ENCODE measurements at places on chromosomes 6 and 20. TPM values are rescaled to one million over a fixed set of nuclear protein-coding genes. Genes with fewer than 3 reads are reported as not detected.

DNA sequence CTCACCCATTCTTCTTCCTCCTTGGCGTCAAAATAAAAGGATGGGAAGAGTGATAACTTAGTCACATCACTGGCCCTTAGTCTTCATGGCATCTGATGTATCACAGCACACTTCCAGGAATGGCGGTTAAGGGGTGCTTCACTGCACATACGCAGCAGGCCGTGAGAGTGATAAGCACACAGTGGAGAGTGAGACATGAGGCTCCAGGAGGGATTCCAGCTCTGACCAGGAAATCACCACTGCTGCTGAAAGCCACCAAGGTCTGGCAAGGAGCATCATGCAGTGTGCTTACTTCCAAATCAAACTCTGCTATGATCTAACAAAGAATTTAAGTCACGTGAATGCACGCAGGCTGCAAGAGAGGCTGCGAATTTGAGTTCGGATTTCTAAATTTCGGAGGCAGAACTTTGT lies 62.4 kb downstream of the ARID1B start:
- no peaks in the 10 kb centered on the region for H3K36me3 ChIP-seq
- no peak overlapping the region for H3K4me3 ChIP-seq
- H3K27me3 ChIP-seq = no peaks in the 10 kb centered on the region
- peaks cover 22% of the 10 kb centered on the region for H3K4me1 ChIP-seq
- peak; percentile 59 for DNase-seq

GRCh38 chr20:3283222-3283820 lies 44.3 kb upstream of the SLC4A11 start:
- no peak for DNase-seq
- no peaks in the 10 kb centered on the region for H3K4me1 ChIP-seq
- no peaks in the 10 kb centered on the region for H3K27me3 ChIP-seq
- no peaks in the 10 kb centered on the region for H3K36me3 ChIP-seq
- H3K4me3 ChIP-seq = no peak overlapping the region
- no peak overlapping the region for H3K27ac ChIP-seq

DNA sequence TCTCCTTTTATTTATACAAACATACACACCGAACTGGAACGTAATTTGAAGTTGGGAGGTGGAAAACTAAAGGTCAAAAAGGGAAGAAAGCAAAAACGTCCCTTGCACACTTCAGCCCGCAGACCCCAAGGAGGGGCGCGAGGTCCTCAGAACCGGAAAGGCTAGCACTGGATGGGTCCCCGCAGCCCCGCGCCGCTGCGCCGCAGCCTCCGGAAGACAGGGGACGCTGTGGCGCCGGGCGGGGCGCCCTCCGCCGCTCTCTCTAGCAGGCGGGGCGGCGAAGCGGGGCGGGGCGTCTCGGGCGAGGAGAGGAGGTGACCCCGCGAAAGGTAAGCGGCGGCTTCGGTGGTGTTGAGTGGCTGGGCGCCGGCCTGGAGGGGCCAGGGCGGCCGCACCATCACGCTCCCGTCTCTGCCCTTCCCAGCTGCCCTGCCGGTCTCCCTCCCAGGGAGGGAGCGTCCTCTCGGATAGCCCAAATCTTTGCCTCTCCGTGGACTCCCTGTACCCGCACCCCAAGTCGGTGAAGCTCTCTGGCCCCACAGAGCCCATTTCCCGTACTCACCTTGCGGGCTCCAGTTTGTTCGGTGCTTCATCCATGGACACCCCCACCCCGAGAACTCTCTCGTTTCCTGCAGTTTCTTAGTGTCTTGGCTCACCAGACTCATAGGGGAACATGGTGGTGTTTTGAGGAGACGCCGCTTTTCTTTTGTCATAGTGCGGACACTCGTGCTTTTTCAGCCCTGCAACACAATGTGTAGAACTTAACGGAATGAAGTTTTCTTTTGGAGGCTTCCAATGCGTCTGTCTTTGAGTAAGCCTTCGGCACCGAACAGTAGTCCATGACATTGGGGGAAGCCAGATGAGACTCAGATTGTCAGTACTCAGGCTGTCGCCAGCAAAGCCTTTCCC lies at the start of gene SMIM8:
TSS of gene SMIM8 (plus strand) at position 285 of the 909 bp plus-strand sequence. CDS start 14,444 bp downstream, outside the sequence.
- H3K27me3 ChIP-seq = no peaks in the 10 kb centered on the region
- no peaks in the 10 kb centered on the region for H3K4me1 ChIP-seq
- H3K36me3 ChIP-seq = no peaks in the 10 kb centered on the region
- H3K27ac ChIP-seq = no peak within 1 kb of the TSS
- DNase-seq = peak; percentile 94

GRCh38 chr20:46898423-46898822 lies 3.8 kb downstream of the EYA2 start:
- H3K27me3 ChIP-seq = peaks cover 2% of the 10 kb centered on the region
- DNase-seq = no peak
- H3K4me1 ChIP-seq = no peaks in the 10 kb centered on the region
- H3K27ac ChIP-seq = no peak overlapping the region

GRCh38 chr6:31116661-31117385 lies 2.2 kb downstream of the PSORS1C1 start:
- no peaks in the 10 kb centered on the region for H3K27me3 ChIP-seq
- no peaks in the 10 kb centered on the region for H3K36me3 ChIP-seq
- H3K4me1 ChIP-seq = peaks cover 7% of the 10 kb centered on the region
- no peak overlapping the region for H3K27ac ChIP-seq

GRCh38 chr20:49262444-49262843 lies 15.4 kb downstream of the ZNFX1 start:
- no peak overlapping the region for H3K27ac ChIP-seq
- peaks cover 1% of the 10 kb centered on the region for H3K4me1 ChIP-seq
- H3K4me3 ChIP-seq = no peak overlapping the region
- peaks cover 19% of the 10 kb centered on the region for H3K36me3 ChIP-seq
- no peak for DNase-seq

The LHFPL5 gene
- total RNA-seq = not detected

The KDM1B gene
- 15.3 TPM for total RNA-seq

The SPTLC3 gene
- 4.1 TPM for total RNA-seq

DNA sequence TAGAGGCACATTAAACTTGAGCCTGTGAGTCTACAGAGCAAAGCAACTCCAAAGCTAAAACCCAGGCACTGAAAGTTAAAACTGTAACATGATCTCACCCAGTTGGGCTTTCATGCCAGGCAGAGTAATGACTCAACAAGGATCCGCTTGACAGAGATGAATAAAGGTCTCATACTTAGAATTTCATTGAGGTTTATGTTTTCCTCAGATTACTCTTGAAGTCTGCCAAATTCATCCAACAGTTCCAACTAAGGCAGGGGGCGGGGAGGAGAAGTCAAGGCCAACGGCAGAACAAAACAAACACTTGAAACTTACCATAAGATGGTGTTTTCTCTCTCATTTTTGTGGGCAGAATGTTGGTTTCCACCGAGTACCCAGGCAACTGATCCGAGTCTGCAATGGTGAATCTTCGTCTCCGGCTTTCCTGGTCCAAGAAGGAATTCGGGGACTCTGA lies 54.0 kb upstream of the IPCEF1 start:
- H3K27me3 ChIP-seq = no peaks in the 10 kb centered on the region
- peak; percentile 77 for DNase-seq
- H3K4me1 ChIP-seq = peaks cover 4% of the 10 kb centered on the region
- no peaks in the 10 kb centered on the region for H3K36me3 ChIP-seq
- H3K4me3 ChIP-seq = no peak overlapping the region
- peak overlapping the region; percentile 0 for H3K27ac ChIP-seq

- no peak overlapping the region for H3K4me3 ChIP-seq
- no peaks in the 10 kb centered on the region for H3K4me1 ChIP-seq
- no peak for DNase-seq
- H3K27me3 ChIP-seq = no peaks in the 10 kb centered on the region
Measured at GRCh38 chr20:17533396-17533795, 2.2 kb upstream of the BFSP1 start.

Measured in aorta (tissue), 5 donors.